NB4 (cell line): ENCODE measurements at places on chromosomes 1 and 21.

DNA sequence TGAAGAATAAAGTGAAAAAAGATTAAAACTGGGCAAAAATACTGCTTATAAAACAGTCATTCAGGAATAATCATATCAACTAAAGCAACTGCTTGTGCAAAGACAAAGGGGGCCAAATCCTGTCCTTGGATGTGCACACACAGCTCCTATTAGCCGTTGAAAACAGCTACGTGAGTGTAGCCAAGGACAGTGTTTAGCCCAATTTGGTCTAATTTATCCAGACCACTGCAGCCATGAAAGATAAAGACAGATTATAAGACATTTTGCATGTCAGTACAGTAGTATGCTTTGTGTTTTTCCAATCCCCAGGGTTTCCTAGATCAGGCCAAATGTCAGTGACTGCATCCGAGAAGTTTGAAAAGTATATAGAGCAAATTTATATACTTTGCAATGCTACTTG, 146.3 kb upstream of the PKN2 start:
- DNase-seq: no peak

- no peak for DNase-seq
Measured at GRCh38 chr1:212514056-212514614, 81.4 kb downstream of the NENF start.

GRCh38 chr1:171753685-171754352, 12.0 kb upstream of the VAMP4 start:
- DNase-seq: no peak

DNA sequence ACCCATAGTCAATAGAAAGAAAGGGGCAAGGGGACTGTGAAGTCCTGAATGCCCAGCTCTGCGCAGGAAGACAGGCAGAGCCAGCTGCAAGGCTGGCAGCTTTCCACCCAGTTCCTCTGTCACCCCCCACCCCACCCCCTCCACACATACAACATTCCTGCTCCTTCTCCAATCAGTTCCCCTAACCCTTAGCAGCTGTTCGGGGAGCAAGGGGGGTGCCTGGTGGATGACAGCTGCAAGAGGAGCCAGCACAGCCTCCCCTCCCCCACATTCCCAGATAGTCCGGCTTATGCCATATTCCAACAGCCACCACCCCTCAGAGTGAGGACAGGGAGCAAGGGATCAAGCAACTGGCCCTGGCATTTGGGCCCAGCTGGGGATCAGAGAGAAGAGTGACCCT, 9.7 kb downstream of the ARHGEF2 start:
- no peak for DNase-seq
